Activated naive CD8-positive, alpha-beta T cell treated with anti-CD3 and anti-CD28 coated beads for 36 hours (primary cell): ENCODE measurements at places on chromosomes 7 and 10. TPM values are rescaled to one million over a fixed set of nuclear protein-coding genes. Genes with fewer than 3 reads are reported as not detected.

- no peak for DNase-seq
Observed at GRCh38 chr7:85972504-85973141, 671.1 kb upstream of the GRM3 start.

DNA sequence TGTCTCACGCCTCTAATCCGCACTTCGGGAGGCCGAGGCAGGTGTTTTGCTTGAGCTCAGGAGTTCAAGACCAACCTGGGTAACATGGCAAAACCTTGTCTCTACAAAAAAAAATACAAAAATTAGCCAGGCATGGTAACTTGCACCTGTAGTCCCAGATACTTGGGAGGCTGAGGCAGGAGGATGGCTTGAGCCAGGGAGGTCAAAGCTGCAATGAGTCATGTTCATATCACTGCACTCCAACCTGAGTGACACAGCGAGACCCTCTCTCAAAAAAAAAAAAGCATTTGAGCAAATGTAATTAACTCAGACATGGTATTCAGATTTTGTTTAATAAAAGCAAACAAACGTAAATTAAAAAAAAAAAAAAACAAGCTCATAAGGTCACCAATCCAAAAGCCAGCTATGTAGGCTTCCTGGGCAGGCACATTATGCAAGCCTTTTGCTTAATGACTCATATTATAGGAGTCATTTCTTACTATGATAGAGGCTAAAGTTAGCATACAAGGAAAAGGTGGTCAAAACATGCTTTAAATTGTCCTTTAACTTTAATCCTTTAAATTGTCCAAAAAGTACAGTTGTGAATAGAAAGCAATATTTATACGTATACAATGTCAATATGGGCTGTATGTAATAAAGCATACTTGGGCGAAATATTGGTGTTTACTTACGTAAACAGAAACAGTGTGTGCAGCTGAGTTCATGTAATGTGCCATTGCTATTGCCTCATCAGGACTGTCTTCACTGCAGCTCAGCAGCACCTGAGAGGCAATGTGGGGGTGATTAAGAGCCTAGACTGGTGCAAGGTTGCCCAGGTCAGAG is 13.0 kb downstream of the AKR1D1 start:
- DNase-seq = no peak

The SPDYE16 gene
- total RNA-seq = 0.12 TPM

The COL13A1 gene
- total RNA-seq = not detected

The CCZ1B gene
- 55.8 TPM for total RNA-seq
